ENCODE measurements at places on chromosomes 4 and X. TPM values are rescaled to one million over a fixed set of nuclear protein-coding genes. Genes with fewer than 3 reads are reported as not detected.

The SH2D1A gene
- total RNA-seq: 0.30 TPM

The ZFYVE28 gene
- 5.6 TPM for total RNA-seq

The CYTL1 gene
- total RNA-seq: 0.47 TPM

The KLHL4 gene
- total RNA-seq: 0.74 TPM

The TLR10 gene
- total RNA-seq: not detected

The RENBP gene
- 7.5 TPM for total RNA-seq

The PHEX gene
- total RNA-seq: 0.03 TPM

The ODAPH gene
- total RNA-seq: not detected

The SERPINA7 gene
- not detected for total RNA-seq

The CFAP99 gene
- not detected for total RNA-seq

The SAGE1 gene
- not detected for total RNA-seq

The NAP1L5 gene
- total RNA-seq: 3.5 TPM

The SPANXC gene
- not detected for total RNA-seq

The CLIC2 gene
- total RNA-seq: 11.7 TPM

The TMSB4X gene
- total RNA-seq: 955 TPM

The GATA1 gene
- total RNA-seq: not detected

The SSX3 gene
- total RNA-seq: not detected

The GPR82 gene
- total RNA-seq: 0.19 TPM

The HSD17B13 gene
- 0.08 TPM for total RNA-seq

The CLDN34 gene
- not detected for total RNA-seq
